Vagina (tissue), 2 donors: ENCODE measurements at places on chromosomes 16 and 17.

GRCh38 chr16:23788685-23789084, 33.9 kb downstream of the CHP2 start:
- DNase-seq, result no peak

DNA sequence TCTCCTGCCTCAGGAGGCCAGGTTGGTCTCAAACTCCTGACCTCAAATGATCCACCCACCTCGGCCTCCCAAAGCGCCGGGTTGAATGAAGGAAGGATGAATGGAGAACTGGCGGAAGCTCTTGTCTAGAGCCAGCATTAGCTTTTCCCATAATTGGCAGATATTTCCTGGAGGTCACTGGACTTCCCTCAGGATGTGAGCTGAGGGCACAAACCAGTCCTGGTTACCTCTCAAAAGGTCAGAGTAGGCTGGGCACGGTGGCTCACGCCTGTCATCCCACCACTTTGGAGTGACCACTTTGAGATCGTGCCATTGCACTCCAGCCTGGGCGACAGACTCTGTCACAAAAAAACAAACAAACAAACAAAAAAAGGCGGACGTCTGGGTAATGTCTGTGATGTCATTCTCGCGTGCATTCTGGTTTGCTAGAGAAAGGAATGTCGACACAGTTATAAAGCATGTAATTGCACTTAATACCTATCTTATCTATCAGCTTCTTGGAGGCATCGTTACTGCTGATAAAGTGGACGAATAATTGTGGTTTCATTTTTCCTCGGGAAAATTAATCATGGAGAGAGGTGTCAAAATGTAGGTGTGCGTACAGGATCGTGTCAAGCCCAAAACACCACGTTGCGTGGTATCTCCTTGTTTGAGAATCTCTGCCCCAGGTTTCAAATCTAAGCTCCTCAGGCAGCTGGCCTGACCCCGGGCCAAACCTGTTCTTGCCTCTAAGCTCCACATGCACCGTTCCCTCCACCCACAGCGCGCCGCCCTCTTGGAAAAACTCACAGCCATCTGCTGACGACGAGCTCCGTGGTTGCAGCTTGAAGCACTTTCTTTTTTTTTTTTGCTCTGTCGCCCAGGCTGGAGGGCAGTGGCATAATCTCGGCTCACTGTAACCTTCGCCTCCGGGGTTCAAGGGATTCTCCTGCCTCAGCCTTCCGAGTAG, 6.4 kb upstream of the CRK start:
- no peak for DNase-seq

DNA sequence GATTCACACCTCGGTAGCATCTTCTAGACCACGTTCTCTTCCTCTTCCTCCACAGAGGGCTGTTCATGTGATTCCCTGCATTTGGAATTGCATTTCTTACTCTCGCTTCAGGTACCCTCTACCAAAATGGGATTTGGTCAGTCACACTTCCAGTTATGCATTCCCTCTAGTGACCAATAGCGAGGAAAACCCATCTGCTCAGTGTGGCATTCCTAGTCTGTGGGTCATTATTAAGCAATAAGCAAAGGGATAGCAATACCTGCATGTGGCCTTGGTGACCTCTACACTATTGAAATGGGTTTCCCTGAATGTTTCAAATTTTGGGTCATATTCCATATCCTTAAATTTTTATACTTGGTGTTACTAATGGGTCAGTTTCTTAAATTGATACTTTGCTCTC, 401 bp upstream of the KRTAP4-5 start:
- DNase-seq, result no peak

- no peak for DNase-seq
These were observed 25.8 kb downstream of the PEMT start for GRCh38 chr17:17565471-17566339.

DNA sequence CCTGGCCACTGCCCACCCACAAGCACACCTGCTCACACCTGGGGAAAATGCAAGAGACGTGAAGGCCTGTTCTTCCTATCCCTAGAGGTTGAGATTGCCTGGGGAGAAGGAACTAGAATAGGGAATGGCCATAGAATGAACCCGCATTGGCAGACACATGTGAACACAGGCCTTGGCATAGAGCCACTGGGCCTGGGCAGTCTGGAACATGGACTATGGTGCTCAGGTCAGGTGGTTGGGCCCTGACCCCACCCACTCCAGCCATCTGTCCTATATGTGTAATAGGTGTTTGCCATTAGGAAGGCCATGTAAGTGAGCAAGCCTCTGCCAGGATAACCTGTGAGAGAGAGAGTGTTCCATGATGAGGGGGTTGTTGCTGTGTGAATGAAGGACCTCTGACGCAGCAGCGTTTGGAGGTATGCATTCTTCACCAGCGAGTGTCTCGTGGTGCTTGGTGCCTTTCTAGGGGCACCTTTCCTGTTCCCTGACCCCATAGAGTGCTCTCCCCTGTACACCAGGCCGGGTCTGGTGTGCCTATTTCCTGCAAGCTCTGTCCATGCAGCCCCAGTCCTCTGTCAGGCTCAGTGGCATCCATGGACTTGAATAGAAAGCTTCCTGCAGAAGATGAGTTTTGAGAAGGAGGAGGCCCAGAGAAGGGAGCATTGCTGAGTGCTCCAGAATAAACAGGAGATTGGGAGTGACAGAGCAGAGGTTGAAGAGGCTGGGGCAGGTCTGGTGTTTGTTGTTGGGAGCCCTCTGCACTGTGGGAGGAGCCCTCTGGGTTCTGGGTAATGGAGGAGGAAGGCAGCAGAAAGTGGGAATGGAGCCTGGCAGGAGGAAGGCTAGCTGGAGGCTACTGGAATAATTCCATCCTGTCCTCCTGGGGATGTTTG, 15.6 kb downstream of the CTRL start:
- DNase-seq, result no peak

GRCh38 chr17:78697554-78698343, 84.3 kb downstream of the CYTH1 start:
- DNase-seq, result no peak

GRCh38 chr16:10776280-10776679, 32.6 kb downstream of the NUBP1 start:
- DNase-seq, result no peak

- no peak for DNase-seq
These were observed 992 bp downstream of the NLRC3 start for GRCh38 chr16:3576211-3576610.

DNA sequence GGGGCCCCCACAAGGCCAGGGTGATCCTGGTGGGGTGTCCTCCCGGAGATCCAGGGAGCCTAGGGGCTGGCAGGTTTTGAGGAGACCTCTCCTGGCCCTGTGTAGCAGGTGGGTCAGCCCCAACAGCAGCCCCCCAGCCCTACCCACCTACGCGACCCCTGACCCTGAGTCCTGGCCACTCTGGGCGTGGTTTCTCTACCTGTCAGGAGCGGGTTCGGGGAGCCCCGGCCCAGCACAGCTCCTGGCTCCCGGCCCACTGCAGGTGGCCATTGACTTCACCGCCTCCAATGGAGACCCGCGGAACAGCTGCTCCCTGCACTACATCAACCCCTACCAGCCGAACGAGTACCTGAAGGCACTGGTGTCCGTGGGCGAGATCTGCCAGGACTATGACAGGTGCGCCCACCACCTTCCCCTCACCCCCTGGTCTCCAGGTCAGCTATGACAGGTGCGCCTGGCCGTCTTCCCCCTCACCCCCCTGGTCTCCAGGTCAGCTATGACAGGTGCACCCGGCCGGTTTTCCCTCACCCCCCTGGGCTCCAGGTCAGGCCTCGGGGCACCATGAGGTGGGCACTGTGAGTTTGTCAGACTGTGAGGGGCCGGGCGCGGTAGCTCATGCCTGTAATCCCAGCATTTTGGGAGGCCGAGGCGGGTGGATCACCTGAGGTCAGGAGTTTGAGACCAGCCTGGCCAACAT, 13.0 kb downstream of the CPNE7 start:
- DNase-seq, result no peak

DNA sequence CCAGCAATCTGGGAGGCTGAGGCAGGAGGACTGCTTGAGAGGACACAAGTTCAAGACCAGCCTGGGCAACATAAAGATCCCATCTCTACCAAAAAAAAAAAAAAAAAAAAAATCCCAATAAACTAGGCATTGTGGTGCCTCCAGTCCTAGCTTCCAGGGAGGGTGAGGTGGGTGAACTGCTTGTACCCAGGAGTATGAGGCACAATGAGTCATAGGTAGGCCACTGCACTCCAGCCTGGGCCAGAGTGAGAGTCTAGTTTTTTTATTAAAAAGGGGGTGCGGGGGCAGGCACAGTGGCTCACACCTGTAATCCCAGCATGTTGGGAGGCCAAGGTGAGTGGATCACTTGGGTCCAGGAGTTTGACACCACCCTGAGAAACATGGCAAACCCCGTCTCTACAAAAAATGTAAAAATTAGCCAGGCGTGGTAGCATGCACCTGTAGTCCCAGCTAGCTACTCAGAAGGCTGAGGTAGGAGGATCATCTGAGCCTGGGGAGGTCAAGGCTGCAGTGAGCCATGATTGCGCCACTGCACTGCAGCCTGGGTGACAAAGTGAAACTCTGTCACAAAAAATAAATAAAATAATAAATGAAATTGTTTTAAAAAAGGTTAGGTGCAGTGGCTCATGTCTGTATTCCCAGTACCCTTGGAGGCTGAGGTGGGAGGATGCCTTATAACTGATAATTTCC, 7.8 kb upstream of the CHST6 start:
- DNase-seq, result no peak

DNA sequence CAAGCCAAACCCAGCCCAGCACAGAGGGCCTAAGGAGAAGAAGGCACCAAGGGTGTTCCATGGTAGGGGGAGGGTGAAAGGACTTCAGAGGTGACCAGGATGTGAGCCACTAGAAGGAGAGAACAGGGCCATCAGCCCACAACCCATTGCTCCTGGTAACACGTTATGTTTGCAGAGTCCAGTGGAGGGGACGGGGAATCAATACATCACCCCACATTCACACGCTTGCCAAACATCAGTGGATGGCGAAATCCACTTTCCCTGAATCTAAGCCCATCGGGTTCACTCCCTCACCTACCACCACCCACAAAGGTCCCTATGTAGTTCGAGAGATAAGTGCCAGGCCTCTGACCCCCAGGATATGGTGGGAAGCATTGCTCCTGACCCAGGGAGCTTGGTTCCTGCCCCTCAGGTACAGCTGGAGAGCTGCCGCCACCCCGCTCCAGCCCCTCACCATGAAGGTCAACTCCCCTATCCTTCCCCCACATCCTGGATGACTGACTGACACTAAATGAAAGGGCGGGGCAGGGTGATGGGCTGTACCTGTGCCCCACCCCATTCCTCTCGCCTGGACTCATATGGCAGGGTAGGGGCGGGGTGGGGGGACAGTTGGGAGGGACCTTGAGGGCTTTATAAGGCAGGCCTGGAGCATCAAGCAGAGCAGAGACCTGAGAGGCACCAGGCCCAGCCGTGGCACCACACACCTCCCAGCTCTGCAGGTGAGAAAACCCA, at the start of gene GAST:
GAST (plus strand) TSS at position 663 of the 732 bp plus-strand sequence. CDS start 3,106 bp downstream, outside the sequence.
- no peak for DNase-seq

DNA sequence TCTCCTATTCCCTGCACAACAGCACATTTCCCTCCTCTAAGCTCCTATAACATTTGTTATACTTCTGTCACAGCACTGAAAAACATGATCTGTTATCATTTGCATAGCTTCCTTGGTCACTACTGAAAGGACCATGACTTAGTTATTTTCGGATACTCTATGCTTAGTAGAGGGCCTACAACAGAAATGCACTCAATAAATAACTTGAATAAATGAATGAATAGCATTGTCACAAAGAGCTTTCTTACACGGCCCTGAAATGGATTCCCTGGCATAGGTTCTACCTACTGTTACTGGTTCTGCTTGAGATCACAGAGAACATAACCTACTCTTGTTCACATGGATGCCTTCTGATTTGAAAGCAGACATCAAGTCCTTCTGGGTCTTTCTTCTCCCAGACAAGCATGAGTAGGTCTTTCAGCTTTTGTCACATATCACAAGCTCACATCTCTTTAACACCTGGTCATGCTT, 41.6 kb downstream of the MYO1D start:
- no peak for DNase-seq

DNA sequence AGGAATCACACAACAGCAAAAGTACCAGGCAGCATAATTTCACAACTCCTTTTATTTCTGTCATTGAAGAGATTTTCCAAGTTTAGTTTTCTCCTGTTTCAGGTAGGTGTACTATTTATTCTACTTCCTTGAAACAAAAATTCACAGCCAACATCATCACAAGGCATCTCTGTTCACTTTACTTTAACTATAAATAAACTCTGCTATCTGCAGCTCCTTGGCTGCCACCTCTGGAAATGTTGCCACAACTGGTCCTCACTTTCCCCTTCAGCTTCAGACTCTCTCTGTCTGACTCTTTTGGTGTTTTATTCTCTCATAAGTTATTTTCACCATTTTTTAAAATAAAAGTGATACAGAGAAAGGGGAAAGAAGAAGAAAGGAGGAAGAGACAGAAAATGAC, 27.9 kb upstream of the KIF2B start:
- no peak for DNase-seq

- DNase-seq, result no peak
These were observed 5.0 kb upstream of the BCL6B start for GRCh38 chr17:7017827-7018200.

DNA sequence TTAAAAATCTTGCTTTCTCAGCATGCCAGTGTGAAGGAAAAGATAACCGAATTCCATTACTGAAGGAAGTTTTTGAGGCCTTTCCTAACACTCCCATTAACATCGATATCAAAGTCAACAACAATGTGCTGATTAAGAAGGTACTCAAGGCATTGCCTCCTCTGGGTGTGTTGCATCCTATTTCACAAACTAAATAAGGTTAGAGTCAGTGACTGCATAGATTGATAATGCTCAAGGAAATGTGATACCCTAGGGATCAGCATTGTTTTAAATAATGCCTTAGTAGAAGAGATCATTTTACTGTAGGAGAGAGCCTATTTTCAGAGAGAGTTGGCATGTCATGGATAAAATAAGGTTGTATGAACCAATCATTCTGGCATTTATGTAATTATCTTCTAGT, 36.8 kb downstream of the GDPD1 start:
- no peak for DNase-seq

DNA sequence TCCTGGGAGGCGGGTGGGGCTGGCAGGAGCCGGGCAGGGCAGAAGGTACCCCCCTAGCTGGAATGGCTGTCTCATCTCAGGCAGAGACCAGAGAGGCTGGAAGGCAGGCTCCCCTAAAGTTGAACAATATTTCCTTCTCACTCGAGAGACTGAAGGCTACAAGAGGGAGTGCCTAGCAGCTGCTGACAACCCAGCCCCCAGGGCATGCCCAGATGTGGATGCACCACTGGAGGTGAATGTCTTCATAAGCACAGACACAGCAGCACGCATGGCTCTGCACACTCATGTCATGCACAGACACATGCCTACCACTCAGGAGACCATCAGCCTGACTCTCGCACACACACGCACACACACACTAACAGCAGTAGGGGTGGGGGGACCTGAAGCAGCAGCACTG, 179.0 kb downstream of the CCT6B start:
- no peak for DNase-seq
